CD4-positive, alpha-beta T cell treated with Interferon alpha-2 for 1 hour (primary cell): ENCODE measurements at places on chromosomes 3 and 15.

- DNase-seq = no peak
These were observed 1523.8 kb upstream of the CADM2 start for GRCh38 chr3:83434880-83435587.

GRCh38 chr15:93497291-93497690, 408.3 kb upstream of the RGMA start:
- DNase-seq = no peak

DNA sequence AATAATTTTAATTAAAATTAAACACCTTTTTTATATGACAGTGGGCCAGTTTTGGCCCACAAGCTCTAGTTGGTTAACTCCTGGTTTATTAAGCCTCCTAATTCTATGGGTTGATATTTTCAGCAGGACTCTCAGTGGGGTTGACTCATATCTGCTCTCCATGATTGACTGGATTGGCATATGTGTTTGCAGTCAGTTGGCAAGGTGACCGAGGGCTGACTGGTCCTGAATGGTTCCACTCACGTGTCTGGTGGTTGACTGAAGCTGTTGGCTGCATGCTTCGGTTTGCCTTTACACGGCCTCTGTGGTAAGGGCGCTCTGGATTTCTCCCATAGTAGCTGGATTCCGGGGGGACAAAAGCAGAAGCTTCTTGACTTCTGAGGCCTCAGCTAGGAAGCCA, 65.3 kb upstream of the ZNF280D start:
- DNase-seq = no peak

DNA sequence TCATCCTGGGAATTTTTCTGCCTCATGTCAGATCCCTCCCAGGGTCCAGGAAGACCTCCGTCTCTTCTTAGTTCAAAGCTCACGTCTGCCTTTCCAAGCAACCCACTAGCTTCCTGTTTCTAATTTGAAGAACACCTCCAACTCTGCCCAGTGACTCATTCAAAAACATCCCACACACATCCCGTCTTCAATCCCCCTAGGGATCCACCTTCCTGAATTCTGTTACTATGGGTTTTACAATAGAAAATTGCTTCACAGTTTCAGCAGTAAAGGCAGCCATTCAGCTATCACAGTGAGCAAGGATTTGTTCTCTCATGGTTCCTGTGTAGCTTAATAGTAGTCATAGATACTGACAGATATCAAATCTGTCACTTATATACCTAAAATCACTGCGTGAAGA, 308.3 kb upstream of the CCDC54 start:
- DNase-seq = no peak

DNA sequence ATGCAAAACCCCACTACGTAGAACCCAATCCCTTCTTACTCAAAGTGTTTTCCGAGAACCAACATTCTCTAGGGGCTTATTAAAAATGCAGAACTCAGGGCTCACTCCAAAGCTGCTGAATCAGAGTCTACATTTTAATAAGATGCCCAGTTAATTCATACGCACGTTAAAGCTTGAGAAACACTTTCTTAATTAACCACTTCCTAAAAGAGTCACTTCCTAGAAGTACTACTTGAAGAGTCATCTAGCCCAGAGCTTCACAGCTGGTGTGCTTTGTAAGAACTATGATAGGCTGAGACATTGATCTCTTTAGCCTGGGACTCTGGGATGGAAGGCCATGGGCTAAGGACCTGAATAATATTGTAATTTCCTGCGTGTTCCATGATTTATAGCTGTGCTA, 9.0 kb downstream of the COL6A5 start:
- no peak for DNase-seq

GRCh38 chr3:134928392-134928791, 133.3 kb downstream of the EPHB1 start:
- no peak for DNase-seq

GRCh38 chr3:95387242-95388021, 1324.6 kb downstream of the NSUN3 start:
- no peak for DNase-seq

- DNase-seq = no peak
These were observed 881.3 kb upstream of the CADM2 start for GRCh38 chr3:84077479-84077878.

GRCh38 chr15:73298522-73299245, 70.1 kb downstream of the HCN4 start:
- no peak for DNase-seq

- no peak for DNase-seq
These were observed 72.1 kb upstream of the MAGI1 start for GRCh38 chr3:66110840-66111239.

DNA sequence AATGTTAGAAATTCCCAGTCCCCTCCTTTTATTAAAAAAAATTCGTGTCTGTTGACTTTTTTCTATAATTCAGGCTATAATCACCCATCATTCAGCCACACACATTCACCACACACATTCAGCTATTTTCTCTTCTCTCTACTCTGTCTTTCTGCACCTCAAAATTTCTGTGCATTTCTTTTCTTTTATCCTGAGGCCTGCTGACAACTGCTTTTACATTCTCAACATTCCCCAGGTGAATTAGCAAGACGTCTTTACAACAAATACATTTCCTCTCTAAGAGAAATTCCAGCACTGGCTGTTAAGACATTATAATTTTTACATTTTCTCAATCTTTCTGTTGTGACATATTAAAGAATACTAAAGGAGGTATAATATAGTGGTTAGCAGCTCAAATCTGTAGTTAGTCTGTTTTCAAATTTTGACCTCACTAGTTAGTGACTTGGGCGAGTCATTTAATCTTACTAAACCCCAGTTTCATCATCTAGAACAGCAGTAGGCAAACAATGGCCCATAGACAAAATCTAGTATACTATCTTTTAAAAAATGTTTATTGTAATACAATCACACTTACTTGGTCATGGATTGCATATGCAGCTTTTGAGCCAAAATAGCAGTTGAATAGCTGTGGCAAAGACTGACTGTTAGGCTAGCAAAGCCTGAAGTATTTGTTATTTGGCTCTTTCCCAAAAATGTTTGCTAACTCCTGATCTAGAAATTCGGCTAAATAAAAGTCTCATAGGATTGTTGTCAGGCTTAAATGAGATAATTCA, 350.7 kb downstream of the NSUN3 start:
- no peak for DNase-seq

DNA sequence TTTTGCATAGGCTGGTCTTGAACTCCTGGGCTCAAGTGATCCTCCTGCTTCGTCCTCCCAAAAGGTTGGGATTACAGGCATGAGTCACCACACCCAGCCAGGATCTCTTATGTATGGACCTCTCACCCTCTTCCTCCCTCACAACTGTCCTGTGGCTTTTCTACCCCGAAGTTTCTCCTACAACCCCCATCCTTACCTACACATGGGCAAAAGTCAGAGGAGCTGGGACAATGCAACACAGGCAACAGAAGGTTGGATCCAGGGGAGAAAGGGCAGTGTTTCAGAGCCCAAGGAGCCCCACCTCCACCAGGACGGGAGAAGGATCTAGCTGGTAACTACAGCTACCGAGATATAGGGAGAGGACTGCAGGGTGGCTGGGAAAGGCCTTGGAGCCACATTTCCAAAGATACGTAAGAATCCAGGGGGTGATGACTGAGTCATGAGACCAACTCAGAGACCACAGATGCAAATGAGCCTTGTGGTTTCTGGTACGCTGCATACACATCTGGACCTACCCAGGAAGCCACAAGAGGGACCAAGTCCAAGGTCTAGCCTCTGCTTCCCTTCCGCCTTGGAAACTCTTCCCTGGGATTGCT, 13.6 kb downstream of the IGDCC4 start:
- DNase-seq = no peak

- peak; percentile 55 for DNase-seq
These were observed 38.0 kb upstream of the COPB2 start for GRCh38 chr3:139427283-139428060.

DNA sequence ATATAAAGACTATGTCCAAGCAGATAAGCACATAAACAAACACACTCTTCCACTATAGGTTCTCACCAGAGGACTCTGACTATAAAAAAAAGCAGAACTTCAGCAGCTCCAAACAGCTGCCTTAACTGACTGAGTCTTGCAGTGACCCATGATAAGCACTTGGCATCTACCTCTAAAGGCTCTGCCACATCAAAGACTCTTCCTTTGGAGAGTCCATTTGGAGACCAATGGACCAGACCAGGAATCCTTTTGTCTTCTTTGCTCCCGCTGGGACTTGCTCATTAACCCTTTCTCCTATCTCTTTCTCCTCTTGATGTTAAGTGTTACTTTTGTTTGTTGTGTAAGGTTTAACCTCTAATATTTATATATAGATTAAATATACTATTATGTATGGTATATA, 424.1 kb downstream of the RSL24D1 start:
- no peak for DNase-seq

DNA sequence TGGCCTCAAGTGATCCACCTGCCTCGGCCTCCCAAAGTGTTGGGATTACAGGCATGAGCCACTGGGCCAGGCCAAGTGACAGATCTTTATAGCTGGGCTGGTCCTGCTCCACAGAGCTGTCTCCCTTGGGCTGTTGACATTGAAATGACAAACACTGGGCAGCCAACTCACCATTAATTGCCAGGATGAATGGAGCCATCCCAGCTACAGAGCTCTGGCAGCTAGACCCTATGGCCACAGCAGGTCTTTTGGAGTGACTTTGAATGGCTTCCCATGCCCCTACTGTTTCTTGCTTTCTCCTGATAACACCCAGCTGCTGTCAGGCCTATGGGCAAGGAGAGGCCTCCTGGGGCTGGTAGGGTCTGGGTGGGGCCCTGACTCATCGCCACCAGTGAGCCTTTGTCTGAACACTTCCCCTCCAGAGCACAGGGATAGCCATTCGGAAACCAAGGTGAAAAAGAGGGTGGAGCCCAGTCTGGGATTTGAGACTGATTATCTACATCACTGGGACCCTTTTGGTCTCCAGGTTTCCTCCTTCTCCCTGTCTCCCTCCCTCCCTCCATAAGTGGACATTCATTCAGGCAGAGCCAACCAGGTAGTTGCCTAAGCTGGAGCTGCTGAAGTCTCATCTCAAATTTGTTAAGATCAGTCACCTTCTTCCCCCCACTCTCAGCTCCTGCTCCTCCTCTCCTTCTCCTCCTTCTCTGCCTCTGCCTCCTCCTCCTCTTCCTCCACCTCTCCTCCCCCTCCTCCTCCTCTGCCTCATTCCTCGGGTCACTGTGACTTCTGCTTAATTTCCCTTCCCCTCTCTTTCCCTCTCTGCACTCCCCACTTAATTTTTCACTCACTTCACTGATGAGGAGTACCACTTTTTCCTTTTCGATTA, 34.0 kb downstream of the BHLHE40 start:
- DNase-seq = no peak

DNA sequence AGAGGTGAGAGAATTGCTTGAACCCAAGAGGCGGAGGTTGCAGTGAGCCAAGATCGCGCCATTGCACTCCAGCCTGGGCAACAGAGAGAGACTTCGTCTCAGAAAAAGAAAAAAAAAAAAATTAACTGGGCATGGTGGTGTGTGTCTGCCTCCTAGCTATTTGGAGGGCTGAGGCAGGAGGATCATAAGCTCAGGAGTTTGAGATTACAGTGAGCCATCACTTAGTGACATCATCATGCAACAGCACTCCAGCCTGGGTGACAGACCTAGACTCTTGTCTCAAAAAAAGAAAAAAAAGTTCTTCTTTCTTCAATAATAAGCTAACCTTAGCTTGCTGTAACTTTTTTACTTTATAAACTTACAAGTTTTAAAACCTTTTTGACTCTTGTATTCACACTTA, 99.8 kb downstream of the SLMAP start:
- no peak for DNase-seq

GRCh38 chr3:158742871-158743663, 10.8 kb upstream of the RARRES1 start:
- no peak for DNase-seq

DNA sequence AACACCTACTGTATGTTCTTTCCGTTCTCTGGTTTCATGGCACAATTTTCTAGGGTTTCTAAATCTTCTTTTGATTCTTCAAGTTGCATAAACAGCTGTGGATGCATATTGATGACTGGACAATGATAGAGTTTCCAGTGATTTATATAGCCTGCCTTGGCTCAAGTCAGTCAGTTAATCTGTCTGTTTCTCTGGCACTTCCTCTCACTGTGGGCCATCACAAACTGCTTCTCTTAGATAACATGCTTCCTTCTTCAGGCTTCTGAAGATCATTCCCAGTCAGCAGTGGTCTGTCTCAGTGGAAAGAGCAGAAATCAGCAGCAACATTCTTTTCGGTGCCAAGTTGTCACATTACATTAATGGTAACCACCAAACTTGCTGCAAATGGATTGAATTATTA, 207.2 kb downstream of the RYR3 start:
- no peak for DNase-seq

- no peak for DNase-seq
These were observed 42.1 kb downstream of the GOLGA6A start for GRCh38 chr15:74040109-74040850.

DNA sequence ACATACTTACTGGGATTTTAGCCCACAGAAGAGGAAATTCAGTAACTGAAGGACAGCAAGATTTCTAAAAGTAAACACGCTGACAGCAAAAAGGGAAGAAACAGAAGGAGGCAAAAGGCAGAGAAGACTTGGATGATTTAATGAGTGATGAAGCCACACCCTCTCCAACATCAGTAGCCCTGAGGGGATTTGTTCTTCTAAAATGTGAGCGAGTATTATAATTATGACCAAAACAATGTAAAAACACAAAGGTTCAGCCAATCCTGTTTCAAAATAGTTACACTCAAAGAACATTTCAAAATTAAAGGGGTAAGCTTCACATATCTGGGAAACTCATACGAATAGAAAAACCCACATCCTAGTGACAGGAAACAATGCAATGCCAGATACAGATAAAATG, 25.0 kb downstream of the MCCC1 start:
- DNase-seq = no peak

GRCh38 chr3:9912294-9912935, 4.5 kb upstream of the IL17RC start:
- no peak for DNase-seq

DNA sequence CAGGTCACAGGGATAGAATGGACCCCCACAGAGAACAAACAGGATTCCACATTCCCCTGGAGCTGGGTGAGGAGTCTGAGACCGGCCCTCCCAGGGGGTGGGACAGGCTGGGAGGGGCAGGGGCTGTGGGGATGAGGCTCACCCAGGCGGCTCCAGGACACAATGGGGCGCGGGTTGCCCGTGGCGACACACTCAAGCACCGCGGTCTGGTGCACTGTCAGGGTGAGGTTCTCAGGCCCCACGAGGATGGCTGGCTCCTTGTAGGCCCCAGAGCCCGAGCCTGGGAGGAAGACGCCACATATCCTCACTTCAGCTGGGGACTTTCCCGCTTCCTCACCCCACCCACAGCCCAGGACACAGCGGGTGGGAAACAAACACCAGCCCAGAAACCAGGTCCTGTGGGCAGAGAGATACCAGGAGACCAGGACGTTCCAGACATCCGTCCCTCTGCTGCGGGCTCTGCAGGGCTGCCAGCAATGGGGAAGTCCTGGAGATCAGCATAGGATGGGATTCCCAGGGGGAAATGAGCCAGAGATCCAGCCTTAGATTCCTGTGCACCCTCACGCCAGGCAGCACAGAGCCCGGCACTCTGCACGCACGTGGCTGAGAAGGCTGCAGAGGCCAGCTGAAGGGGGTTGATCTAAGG, 30.2 kb downstream of the RNU5B-1 start:
- no peak for DNase-seq
